ENCODE measurements at places on chromosomes 5 and 9.

DNA sequence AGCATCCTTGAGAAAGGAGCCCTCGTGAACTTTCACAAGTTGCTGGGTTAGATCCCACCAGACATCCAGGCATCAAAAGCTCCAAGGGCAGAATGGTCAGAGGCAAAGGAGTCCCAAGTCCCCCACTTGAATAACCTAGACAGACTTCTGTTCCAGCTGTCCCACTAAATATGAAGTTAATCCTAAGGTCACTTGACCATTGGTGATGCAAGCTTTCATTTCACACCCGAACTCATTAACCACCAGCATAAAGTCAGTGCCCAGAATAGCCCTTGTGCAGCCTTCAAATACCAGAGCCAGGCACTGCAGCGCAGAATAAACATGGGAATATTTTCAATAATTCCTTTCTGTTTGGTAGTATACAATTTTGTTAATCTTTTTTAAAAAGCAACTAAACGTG is 28.9 kb downstream of the OXCT1 start:
- DNase-seq: no peak

- DNase-seq: no peak
Observed at GRCh38 chr9:100525563-100525962, 52.3 kb upstream of the CAVIN4 start.

DNA sequence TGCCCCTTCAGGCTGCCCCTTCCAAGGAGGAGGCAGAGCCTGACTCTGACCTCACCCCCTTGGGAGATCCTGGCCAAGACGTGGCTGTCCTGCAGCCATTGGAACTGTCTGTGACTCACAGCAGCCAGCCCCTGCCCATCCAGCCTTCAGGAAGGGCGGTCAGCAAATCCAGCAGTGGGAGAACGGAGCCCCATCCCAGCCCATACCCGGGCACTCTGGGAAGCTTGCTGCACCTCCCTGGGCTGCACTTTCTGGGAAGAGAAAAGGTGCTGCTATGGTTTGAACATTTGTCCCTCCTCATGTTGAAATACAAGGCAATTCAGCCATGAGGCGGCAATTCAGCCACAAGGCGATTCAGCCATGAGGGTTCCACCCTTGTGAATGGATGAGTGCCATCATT is 24.4 kb downstream of the CCDC187 start:
- DNase-seq: no peak

DNA sequence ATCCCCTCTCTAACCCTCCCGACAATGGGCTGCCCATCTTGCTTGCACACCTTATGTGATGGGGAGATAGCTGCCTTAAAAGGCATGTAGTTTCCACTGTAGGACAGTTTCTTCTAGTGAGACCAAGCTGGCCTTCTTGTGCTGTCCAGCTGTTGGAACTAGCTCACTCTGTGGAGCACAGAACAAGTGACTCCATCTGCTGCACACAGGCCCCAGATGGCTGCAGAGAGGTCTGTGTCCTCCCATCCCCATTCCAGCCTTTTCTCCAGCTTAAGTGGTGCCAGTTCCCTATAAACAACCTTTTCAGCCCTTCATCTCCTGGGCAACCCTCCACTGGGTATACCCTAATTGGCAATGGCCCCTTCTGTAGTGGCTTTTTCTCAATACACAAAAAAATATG is 18.7 kb upstream of the PSD2 start:
- no peak for DNase-seq

DNA sequence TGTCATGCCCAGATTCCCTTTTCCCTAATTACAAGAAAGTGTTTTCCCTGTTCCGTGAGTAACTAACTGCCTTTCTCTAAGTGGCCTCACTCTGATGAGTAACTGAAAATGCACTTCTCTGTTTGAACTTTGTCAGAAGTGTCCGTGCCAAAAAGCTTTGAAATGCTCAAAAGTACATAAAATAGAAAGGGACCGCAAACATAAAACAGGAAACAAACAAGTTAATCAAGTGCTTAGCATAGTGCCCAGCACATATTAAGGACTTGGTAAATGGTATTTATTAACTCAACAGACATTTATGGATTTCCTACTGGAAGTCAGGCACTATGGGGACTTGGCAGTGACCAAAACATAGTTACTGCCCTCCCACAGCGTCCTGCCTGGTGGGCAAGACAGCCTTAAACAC is 22.3 kb downstream of the AQP3 start:
- no peak for DNase-seq

DNA sequence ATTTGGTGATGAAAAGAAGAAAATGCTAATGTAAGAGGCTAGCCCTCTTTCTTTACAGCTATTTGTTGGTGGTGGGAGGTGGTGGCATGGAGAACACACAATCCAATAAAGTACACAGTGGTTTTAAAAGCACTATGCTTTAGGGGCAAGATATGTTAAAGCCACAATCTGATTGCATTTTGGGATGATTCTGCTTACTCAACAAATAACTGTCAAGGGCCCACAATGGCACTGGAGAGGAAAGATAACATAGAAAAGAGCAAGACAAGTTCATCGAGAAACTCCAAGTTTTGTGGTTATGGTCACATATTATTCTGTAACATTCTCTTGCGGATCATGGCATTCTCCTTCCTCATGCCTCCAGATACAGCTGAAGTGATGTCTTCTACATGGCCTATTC is 38.8 kb downstream of the OTP start:
- DNase-seq: no peak
